ENCODE measurements at places on chromosomes 7 and 10. TPM values are rescaled to one million over a fixed set of nuclear protein-coding genes. Genes with fewer than 3 reads are reported as not detected.

DNA sequence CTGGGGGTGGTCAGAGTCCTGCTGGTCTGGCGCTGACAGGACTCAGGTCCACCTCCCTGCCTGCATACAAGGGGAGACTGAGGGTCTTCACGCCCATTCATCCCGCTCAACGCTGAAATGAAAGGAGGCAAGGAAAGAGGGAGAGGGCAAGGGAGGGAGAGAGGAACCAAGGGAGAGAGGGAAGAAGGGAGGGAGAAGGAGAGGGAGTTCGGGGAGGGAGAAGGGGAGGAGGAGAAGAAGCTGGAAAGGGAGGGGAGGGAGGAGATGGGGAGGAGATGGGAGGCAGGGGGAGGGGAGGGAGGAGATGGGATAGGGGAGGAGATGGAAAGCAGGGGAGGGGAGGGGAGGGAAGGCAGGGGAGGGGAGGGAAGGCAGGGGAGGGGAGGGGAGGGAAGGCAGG, 69.4 kb upstream of the INPP5A start:
- no peak for DNase-seq

GRCh38 chr7:107167483-107168232, 1.1 kb upstream of the HBP1 start:
- peak; percentile 75 for DNase-seq

Gene SPDYE9
- not detected for total RNA-seq

- DNase-seq = no peak
These were observed 14.7 kb downstream of the INA start for GRCh38 chr10:103291588-103291987.

Data from Caki2 (cell line).